Common myeloid progenitor, CD34-positive (primary cell): ENCODE measurements at places on chromosomes 12 and 14.

DNA sequence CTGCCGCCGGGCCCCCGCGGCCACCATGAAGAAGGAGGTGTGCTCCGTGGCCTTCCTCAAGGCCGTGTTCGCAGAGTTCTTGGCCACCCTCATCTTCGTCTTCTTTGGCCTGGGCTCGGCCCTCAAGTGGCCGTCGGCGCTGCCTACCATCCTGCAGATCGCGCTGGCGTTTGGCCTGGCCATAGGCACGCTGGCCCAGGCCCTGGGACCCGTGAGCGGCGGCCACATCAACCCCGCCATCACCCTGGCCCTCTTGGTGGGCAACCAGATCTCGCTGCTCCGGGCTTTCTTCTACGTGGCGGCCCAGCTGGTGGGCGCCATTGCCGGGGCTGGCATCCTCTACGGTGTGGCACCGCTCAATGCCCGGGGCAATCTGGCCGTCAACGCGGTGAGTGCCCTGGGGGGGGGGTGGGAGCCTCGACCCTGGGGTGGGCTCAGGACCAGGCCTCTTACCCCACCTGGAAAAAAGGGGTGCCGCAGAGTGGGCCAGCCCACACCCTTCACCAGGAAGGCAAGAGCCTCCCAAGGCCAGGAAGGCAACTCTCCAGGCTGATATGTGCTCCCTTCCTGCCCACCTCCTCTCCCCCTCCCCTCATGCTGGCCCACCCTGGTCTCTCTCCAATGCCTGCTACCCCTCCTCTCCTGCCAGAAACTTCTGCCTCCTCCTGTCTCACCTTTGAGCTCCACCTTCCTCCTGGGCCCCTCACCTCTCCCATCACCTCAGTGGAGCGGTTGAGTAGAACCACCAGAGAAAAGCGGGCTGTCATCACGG is 507 bp downstream of the AQP5 start:
- DNase-seq, result no peak

DNA sequence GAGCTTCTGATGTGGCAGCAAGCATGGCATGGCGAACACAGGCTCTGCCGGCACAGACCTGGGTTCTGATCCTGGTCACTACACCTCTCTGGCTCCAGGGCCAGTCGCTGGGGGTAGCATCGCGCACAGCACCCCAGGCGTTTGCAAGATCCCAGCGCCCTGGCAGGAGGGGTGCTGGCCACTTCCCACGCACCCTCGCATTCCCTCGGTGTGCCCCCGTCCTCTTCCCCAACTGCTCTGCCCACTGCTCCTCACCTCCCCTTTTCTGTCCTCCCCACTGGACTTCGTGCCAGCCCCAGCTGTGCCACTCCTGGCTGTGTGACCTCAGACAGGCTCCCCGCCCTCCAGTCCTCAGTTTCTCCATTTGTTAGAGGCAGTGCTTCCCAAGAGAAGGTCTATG is 2.8 kb downstream of the CDK2AP1 start:
- DNase-seq, result no peak

GRCh38 chr14:37623426-37623951 is 28.1 kb downstream of the TTC6 start:
- no peak for DNase-seq

DNA sequence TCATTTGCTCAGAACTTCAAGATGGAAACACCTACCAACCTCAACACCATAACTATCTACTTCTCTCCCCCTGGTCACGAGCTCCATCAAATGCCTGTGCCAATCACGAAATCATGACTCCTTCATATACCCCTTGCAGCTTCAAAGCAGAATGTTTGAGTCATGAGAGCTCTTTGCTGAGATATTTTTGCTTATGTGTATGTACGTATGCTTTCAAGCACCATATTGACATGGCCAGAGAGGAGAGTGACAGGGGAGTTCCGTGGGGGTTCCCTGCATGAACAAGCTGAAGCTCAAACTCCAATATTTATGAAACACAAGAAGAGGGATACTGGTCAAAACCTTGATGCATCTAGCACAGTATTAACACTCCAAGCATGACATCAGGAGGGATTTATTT is 374.4 kb downstream of the DPF3 start:
- DNase-seq, result peak; percentile 74

DNA sequence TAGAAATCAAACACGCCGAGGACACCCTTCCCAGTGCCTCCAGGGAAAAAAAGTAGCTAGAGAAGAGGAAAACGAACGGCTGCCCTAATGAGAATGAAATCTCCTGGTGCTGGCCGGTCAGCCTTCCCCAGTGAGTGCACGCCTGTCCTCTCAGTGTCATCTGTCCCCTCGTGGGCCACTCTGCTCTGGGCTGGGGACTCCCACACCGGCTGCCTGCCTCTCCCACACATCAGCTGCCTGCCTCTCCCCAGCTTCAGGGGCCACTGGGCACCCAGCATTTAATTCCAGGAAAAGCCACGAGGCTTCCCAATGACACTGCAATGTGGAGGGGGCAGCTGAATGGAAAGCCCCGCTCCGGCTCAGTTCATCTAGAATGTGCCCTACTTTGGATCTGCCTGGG is 59.0 kb downstream of the CCDC85C start:
- DNase-seq, result no peak

DNA sequence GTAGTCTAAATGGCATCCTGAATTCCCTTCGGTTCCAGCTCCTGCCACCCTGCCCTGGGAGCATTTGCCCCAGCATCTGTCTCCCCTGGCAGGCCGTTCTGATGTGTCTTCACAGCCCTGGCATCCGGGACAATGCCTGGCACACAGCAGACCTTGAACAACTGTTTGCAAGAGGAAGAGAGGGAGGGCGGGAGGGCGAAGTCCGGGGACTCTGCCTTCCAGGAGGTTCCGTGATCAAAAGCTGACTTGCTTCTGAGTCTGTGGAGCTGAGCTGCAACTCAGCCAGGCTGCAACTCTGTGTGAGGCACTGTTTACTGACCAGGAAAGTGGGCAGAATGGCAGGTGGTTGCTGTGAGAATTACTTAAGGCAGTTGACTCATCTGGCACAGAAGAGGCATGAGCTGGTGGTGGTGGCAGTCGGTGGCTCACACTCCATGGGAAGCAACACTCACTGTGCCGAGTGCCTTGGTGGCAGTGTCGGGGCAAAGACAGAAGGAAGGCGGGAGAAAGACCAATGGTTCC is 61.1 kb upstream of the DLK1 start:
- no peak for DNase-seq

DNA sequence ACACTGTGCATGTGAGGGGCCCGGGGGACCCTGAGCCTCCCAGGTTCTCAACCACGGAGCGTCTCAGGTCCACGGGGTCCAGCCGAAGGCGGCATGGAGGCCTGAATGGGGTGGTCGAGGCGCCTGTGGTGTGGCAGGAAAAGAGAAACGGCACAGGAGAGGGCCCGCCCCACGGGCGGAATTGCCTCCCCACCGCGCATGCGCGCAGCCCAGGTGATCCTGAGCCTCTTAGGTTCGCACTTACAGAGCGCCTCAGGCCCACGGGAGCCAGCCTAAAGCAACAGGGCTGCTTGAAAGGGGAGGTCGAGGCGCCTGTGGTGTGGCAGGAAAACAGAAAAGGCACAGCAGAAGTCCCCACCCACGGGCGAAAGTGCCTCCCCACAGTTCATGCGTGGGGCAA is 311.0 kb downstream of the ALG10 start:
- DNase-seq, result no peak

DNA sequence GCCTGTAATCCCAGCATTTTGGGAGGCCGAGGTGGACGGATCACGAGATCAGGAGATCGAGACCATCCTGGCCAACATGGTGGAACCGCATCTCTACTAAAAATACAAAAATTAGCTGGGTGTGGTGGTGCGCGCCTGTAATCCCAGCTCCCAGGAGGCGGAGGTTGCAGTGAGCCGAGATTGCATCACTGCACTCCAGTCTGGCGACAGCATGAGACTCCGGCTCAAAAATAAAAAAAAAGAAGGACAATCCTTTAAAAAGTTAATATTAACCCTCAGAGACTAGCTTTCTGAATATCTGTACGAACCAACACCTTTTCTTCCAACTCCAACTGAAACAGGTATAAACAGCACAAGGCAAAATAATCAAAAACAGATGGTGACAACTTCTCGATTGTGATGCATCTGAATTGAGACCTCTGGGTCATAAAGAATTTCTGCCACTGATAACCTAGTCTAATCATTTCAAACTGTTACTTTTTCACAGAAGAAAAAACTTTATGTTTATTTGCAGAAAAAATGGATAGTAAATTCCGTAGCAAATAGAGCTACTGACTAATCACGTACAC is 27.8 kb downstream of the CLIP1 start:
- DNase-seq, result no peak

DNA sequence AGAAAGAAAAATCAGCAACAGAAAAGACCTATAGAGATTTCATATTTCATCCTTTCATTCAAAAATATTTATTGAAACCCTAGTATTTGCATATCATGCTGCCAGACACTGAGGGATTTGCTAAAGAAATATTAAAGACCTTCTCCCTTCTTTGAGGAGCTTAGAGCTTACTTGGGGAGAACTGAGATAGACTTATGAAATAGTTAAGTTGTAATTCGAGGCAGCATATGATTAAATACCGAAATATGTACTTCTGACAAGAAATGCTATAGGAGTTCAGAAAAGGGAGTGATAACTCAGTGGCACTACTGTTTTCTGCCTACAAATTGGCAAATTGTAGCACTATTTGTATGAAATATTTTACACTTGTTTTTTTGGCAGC is 59.1 kb downstream of the PLXNC1 start:
- DNase-seq, result no peak

- DNase-seq, result peak; percentile 33
These were observed 77.6 kb upstream of the PRKD1 start for GRCh38 chr14:30005114-30005808.
